ENCODE measurements at places on chromosomes 6 and 20.

DNA sequence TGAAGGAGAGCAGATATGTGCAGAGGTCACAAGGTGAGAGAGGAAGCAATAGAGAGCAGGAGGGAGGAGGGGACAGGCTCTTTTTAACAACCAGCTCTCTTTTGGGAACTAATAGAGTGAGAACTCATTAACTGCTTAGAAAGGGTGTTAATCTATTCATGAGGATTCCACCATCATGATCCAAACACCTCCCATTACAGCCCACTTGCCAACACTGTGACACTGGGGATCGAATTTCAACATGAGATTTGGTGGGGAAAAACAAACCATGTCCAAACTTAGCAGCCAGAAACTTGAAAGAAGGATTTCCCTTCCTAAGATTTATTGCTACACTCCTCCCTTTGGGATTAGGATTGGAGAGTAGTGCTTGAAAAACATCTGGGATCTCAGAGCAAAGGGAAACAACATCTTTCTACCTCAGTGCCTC is 135.5 kb upstream of the PLCB4 start:
- DNase-seq = no peak

- DNase-seq = no peak
Measured at GRCh38 chr6:17866876-17867444, 120.5 kb downstream of the KIF13A start.

- DNase-seq = no peak
Measured at GRCh38 chr20:12098421-12098820, 180.7 kb downstream of the BTBD3 start.

DNA sequence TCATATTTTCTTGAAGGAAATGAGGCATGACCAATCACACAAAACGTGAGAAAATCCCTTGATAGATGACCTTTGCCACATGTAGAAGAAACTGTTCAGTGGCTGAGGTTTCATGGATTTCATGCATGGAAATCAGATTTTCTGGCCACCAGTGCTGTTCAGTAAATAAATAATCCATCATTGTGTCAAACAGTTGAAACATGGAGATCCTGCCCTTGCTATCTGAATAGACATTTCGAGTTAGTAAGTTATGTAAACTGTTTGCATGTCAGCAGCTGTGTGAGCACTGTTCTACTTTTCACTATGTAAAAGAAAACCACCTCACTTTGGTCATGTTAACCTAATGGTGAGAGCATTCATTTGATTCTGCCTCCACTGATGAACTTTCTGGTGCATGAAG is 793.9 kb upstream of the EPHA7 start:
- no peak for DNase-seq

GRCh38 chr6:54802775-54803634 is 43.6 kb upstream of the FAM83B start:
- DNase-seq = peak; percentile 16

- no peak for DNase-seq
Measured at GRCh38 chr20:59268870-59269269, 31.5 kb upstream of the EDN3 start.

DNA sequence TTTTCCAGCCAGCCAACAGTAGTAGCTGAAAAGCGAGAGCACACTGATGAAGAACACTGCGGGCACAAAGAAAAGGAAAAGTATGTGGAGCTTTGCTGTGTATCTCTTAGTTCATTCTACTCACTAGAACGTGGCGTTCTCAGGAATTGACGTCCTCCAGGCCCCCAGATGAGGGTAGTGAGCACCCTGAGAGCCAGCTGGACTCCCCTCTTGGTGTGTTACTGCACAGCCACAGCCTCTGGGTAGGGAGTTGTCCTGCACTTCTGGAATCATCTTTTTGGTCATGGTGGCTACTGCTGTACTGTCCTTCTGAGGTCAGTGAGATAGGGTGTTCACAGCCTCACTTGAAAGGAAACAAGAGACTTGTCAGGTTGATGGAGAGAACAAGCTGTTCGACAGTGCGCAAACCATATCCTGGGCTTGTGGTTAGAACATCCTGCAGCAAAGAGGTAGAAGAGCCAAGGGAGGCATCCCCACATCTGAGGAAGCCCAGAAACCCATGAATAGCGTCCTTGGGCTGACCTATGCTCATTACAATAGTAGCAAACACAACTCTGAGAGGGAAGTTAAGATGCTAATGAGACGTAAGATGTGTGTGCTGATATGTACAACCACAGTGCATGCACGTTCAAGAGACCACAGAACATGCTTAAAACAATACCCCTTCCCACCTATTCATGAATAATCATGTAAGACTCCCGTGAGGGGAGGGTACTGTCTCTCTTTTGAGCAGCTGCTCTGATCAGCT is 14.6 kb upstream of the HLA-F start:
- no peak for DNase-seq

DNA sequence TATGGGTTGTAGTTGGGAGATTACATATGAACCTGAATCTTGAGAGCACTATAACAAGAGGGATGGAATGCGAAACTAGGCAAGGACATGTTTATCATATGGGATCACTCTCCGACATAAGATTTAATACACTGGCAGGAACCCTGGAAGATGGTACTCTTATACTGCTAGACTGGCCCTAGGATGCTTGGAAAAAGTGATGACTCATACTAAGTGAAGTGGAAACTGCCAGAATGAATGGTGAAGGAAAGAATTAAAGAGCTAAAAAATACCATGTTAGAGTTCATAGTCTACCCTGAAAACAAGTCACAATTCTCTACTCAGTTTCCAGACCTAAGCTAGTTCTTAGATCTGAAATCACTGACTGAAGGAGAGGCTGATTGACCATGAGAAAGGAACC is 45.5 kb upstream of the THEMIS start:
- no peak for DNase-seq

DNA sequence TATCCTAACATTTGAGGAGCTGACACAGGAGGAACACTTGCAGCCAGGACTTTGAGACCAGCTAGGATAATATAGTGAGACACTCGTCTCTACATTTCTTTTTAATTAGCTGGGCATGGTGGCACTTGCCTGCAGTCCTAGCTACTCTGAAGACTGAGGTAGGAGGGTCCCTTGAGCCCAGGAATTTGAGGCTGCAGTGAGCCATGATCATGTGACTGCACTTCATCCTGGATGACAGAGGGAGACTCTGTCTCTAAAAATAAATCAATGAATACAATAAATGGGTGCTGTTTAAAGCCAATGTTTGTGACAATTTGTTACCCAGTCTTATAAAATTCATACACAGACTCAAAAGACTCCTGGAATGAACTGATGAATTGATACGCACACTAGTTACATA is 1.8 kb upstream of the HLA-G start:
- DNase-seq = no peak

GRCh38 chr20:19172637-19173036 is 39.8 kb upstream of the SLC24A3 start:
- no peak for DNase-seq

- DNase-seq = no peak
Measured at GRCh38 chr6:43817192-43817591, 47.2 kb downstream of the VEGFA start.

DNA sequence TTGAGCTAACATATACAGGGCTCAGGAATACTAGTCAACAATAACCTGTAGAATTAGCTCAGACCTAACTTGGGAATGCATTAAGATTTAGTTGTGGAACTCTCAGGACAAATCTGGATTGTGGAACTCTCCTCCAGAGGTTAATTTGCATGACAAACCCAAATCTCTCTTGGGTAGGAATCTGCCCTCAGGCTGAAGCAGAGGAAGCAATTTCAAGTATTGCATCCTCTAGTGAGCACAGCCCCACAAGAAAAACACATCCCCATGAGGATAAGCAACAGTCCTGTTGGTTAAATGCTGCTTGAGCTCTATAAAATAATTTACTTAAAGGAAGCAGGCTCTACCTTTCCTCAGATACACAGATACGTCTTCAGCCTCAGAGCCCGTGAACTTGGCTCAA is 170.9 kb upstream of the STXBP5 start:
- no peak for DNase-seq

DNA sequence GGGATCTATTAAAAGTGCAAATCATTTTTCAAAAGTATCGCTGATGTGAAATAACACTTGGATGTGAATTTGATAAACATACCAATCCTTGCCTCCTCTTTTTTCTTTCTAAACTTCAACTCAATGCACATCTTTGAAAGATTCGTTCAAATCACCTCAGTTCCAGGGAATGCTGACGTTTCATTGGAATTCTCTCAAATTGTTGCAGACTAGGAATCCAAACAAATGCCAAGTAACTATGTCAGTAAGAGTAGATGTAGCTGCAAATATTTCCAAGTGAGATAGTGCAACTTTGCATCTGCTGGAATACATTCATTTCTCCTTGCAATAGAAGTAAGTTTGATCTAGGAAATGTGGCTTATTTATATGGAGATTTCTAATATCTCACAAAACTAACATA is 220.7 kb downstream of the FUT9 start:
- no peak for DNase-seq

DNA sequence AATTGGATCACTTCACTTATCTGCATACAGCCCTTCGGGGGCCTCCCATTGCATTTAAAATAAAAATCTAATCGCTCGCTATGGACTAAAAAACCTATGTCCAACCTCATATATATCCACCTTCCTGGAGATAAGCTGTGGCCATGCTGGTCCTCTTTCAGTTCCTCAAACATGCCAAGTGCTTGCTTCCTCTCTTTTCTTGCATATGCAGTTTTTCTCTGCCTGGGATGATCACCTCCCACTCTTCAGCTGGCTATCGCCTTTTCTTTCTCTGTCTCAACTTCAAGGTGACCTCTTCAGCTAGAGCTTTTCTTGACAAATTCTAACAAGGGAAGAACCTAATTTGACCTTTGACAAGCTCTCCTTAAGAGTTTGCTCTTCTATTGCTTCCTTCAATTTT is 5.6 kb upstream of the TFB1M start:
- DNase-seq = no peak

DNA sequence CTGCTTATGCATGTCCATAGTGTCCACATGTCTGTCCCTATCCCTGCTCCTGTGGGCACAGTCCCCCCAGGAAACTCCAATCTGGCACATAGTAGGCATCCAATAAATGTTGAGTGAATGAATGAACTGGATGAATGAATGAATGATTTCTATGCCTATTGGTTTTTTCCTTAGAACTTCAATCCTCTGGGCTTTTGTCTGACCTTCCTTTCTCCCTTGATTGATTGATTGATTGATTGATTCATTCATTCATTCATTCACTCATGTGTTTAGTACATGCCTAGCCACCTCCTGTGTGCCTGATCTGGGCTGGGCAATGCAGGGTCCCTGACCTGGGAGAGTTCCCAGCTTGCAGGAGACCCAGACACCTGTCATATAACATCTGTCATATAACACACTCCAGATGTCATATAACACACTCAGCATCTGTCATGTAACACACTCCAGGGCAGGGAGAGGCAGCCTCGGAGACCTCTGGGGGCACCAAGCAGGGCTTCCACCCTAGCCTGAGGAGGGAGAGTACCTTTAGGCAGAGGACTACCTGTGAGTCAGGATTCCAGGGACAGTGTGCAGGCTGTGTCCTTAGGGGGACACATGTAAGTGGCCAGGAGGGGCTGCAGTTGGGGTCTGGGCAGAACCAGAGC is 17.9 kb downstream of the VSTM2L start:
- DNase-seq = no peak

DNA sequence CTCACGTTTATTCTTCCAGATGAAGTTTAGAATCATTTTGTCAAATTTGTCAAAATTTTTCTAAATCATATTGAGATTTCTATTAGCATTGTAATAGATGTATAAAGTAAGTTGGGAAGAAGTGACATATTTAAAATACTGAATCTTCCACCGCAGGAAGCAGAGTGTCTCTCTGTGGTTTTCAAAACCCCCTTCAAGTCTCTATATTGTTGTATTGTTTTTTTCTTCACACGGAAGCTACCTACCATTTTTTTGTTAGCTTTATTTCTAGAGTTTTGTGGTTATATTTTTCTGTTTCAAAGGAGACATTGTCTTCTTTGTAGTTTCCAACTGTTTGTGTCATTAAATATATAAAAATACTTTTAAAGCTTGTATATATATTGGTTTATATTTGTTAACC is 188.6 kb downstream of the ZDHHC14 start:
- no peak for DNase-seq

DNA sequence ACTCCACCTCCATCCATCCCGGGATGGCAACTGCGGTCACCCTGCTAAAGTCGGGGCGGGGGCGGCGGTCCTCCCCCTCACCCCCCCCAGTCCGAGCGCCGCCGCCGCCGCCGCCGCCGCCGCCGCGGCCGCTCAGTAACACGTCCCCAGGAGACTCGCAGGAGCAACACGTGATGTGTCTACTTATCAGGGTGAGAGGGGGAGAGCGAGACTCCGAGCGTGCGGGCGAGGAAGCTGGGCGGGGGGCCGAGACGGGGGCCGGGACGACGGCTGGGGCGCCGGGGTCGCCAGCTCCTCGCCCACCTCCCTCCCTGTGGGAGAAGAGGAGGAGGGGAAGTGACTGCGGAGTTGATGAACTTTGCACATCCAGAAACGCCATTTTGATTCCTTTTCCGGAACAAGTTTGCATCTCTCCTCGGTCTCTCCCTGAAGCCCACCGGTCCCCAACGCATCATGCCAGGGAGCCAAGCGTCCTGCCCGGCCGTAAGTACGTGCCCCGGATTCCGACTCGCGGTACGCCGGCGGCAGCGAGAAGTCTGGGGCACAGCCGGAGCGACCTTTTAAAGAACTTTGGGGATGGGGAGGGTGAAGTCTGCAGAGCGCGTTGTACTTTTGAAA is at the start of gene RREB1:
Gene RREB1, plus strand, starts transcription at position 384 of the 618 bp plus-strand sequence. CDS start 73,951 bp downstream, outside the sequence.
- peak; percentile 79 for DNase-seq

DNA sequence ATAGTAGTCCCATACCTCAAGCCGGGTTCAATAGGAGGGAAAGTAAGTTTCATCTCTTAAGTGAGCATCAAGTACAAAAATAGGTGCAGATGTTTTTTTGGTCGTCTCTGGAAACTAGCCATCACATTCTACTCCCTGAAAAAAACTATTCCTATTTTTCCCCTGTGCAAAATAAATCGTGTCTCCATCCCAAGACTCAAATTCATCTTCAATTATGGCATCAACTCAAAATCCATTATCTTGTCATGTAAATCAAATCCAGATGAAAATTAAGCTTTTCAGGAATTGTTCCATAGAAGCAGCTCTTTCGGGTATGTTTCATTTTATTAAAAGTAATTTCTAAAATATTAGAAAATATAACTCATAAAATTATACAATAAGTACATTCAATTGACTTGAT is 1368.4 kb downstream of the GRIK2 start:
- DNase-seq = no peak

All from RWPE1 (cell line).